NCI-H2081 treated with DMSO at 0.1 percent for 48 hours (cell line): ENCODE measurements at places on chromosomes 12 and 14.

DNA sequence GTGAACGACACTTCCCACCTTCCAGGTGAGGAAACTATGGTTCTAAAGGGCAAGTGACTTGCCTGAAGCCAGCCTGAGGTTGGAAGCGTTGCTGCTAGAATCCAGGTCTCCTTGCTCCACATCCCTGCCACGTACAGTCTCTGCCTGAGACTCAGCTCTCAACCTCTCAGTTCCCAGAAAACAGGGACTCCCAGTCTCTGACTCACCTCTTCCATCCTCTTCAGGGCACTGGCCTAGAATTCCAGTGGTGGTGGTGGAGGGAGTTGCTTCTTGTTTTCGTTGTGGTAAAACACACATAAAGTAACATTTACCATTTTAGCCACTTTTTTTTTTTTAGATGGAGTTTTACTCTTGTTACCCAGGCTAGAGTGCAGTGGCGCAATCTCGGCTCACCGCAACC lies 7.3 kb downstream of the GPR68 start:
- DNase-seq, result no peak

DNA sequence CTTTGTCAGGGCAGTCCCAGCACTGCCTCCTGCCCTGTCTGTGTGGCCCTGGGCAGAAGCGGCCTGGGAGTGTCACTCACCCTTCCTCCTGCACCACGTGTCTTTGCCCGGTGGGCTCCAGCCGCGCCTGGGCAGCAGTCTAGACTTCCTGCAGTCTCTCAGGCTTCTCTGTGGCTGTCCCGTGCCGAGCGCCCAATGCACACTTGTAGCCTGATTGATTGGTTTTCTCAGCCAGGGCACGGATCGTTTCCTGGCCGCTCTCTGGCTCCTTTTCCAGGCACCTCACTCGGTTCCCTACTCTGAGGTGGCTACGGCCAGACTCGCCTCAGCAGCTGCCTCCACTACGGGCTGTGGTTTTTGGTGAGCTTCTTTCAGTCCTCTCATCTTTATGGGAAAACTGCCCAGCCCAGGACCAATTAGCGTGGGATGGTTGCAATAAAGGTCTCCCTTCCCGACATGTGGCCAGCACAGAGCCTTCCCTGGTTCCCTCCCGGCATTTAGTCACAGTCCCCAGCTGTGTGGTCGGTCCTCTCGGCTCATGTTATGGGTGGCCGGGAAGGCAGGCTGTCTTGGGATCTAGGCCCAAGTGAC lies 133.1 kb downstream of the CACNA1C start:
- DNase-seq, result no peak

DNA sequence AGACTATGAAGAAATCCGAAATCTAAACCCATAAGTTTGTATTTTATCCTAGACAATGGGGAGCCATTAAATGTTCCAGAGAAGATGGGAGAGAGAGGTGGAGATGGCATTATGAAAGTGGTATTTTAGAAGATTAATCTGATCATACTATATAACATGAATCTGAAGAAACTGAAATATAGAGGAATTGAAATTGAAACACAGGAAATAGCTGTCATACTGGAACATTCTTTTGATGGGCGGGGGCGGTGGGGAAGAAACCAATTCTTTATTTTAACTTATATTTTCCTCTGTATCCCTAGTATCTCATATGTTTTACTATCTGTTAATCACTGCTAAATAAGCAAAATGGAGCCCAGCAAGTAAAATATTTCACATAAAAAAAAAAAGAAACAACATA lies 27.0 kb upstream of the FOXN3 start:
- DNase-seq, result no peak

DNA sequence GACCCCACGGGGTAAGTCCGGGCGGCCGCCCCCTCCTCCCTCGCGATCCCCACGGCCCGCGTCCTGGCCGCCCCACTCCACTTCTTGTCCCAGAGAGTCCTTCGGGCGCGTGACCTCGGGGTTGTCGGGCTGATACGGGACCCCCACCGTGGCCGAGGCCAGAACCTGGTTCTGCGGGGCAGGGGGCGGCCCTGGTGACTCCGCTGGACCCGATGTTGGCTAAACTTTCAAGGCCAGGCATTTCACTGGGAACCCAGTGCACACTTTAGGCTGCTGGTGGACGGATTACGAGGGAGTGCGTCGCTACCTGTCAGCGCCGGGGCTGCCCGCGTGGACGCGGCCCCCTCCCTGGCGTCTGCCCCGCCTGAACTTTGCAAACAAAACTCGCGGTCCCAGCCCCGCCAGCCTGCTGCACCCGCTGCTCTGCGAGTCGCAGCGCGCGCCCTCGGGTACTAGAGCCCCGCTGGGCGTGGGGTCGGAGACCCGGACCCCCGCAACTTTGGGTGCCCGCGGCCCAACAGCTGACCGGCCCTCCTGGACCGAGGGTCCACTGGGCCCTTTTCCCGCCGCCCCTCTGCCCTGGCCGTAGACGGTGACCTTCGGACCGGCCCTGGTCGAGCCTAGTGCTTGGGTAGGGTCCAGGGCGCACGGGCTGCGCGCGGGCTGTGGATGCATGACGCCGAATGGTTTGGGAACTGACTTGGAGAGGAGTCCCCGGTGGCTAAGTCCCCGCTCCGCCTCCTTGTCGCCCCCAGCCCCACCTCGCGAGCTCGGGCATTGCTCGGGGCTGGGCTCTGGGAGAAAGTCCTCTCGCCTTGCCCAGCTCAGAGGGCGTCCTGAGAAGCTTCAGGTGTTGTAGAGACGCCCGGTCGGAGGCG lies 624 bp downstream of the RIN3 start:
- DNase-seq, result no peak

DNA sequence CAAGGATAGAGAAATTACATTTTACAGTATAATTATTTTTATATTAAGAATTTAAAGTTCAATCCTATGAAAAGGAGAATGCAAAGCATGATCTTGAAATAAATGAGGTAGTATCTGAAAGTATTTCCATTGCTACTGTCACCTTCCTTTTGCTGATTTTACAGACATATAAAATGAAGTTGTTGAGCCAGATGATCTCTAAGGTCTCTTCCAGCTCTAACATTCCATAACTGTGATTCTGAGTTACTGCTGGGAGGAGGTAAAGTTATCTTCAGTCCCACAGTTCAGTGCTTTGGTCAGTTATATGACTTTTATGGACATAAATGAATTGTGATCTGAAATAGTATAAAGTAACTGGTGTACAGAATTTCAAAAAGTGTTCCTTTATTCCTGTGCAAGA lies 52.8 kb downstream of the SLC38A6 start:
- DNase-seq, result no peak

- no peak for DNase-seq
Measured at GRCh38 chr12:50610171-50610570, 105.4 kb downstream of the DIP2B start.

DNA sequence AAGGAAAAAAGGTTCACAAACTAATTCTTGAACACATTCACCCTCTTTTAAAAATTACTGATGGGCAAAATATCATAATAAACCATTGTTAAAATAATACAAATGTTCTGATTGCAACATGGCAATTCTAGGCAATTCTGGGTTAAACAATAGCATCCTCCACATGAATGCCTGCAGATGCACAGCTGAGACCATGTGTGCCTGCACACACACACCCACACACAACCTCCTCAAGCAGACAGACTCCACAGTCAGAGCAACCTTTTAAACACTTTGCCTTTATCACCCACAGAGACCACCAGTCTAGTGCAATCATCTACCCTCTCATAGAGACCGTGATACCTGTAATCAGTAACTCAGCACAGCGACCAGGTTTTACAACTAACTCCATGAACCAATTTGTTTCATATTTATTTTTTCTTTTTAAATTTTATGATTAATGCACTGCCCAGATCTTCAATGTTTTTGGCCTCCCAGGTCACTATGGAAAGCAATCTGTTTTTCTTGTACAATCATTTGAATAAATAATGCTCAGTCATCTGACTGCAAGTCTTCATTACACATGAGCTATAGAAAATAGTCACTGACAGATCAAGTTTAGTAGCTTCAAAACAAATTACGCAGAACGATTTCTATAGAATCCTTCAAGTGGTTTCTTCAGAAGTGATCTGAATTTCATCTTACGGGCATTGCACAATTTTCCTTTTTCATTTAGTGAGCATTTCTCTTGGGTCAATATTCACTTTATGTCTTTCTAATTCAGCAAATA lies 105.8 kb downstream of the PRKD1 start:
- no peak for DNase-seq

GRCh38 chr12:27179400-27180214 lies 64.5 kb upstream of the STK38L start:
- DNase-seq, result no peak

DNA sequence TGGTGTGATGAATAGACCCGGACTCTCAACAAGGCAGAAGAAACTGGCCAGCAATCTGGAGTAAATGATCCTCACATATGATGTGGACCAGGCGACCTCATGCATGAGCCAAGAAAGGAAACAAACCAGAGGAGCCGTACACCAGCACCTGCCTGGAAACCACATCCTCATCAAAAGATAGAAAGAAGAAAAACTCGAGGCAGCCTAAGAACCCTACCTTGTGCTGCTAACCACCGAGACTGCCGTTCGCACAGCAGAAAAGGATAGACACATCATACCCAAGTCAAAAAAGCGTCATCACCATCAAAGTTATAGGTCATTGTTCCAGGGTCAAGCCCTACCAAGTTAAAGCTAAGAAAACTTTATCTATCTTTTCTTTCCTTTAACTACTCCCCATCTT lies 66.7 kb downstream of the RESF1 start:
- no peak for DNase-seq

- DNase-seq, result no peak
Measured at GRCh38 chr12:90026516-90026915, 317.9 kb upstream of the ATP2B1 start.

GRCh38 chr12:91155990-91156389 lies 26.6 kb downstream of the DCN start:
- no peak for DNase-seq

DNA sequence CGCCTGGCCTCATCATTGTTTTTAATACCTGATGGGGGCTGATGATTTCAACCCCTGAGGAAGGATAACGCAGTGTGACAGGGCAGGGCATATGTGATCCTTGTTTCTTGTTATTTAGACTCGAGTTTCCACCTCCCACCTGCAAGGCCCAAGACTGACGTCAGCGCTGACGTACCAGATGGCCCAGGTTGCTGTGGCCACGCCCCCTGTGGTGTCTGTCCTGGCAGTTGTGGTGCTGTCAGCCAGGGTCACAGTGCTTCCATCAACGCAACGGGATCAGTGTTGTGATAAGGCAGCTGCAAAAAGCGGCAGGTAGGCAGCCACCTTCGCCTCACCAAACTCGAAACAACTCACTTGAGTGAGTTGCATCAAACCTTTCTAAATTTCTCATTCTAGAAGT lies 18.4 kb downstream of the DDX51 start:
- no peak for DNase-seq

- DNase-seq, result no peak
Measured at GRCh38 chr12:125079084-125079483, 13.8 kb downstream of the AACS start.

DNA sequence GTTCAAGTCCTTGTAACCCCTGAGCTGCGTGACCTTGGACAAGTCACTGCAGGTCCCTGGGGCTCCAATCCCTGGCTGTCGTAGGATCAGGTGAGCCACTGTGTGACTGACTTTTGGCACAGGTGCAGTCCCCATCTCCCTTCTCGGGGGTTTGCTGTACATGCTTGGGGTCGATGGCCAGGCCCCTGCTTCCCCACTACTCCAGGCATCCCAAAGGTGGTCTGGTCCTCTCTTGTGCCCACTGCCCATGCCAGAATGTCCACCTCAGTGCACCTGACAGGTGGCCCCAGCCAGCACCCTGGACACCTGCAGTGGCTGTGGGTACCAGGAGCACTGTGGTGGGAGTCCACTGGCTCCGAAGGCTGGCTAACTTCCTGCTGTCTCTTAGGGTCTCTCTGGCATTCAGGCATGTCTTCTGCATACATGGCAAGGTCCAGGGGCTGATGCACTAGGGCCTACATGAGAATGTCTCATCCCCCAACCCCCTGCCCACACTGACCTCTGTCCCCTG lies 14.7 kb downstream of the FOXN4 start:
- no peak for DNase-seq

DNA sequence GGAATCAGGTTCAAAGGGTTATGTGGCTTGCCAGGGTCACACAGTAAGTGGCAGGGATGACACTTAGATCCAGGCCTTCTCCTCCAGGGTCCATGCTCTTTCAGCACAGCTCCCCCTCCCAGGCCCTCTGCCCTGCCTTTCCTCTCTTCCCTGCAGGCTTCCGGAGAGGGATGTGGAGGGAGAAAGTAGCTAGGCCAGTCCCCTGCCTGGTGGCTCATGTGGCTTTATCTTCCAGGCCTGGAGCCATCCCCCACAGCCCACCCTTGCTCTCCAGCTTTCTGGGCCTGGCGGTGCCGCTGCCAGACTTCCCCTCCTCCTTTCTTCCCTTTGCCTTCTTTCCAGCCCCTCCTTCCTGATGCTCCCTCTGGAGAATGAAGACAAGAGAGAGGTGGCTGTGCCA lies 1.7 kb downstream of the PSMB11 start:
- no peak for DNase-seq

- DNase-seq, result no peak
Measured at GRCh38 chr12:113591480-113591974, 119.9 kb upstream of the LHX5 start.

DNA sequence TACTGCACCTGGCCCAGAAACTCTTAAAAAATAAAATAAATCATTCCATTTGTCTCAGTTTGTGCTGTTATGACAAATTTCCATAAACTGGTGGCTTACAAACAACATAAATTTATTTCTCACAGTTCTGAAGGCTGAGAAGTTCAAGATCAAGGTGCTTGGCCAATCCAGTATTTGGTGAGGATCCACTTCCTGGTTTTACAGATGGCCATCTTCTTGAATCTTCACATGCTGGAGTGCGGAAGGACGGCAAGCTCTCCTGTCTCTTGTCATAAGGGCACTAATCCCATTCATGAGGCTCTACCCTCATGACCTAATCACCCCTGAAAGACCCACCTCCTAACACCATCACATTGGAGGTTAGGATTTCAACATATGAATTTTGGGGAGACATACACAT lies 29.9 kb upstream of the MYBPC1 start:
- DNase-seq, result no peak

- no peak for DNase-seq
Measured at GRCh38 chr14:57960946-57961785, 95.3 kb upstream of the SLC35F4 start.

- no peak for DNase-seq
Measured at GRCh38 chr12:54206791-54207190, 18.0 kb upstream of the SMUG1 start.

GRCh38 chr12:87039536-87039935 lies 783.3 kb upstream of the MGAT4C start:
- no peak for DNase-seq

DNA sequence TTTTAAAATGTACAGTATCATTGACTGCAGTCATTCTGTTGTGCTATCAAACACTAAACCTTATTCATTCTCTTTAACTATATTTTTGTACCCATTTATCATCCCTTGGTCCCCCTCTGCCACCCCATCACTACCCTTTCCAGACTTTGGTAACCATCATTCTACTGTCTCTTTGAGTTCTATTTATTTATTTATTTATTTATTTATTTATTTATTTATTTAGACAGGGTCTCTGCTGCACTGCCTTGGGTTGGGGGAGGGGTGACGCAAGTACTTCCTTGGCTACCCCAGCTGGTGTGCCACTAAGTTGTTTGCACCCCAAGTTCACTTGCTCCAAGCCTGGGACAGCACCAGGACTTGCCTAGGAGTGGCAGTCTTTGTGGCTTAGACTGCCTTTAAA lies 427.8 kb upstream of the NOVA1 start:
- DNase-seq, result no peak
